Liver (tissue), 10 donors: ENCODE measurements at places on chromosomes 13 and 19. TPM values are rescaled to one million over a fixed set of nuclear protein-coding genes. Genes with fewer than 3 reads are reported as not detected.

- H3K27ac ChIP-seq, result no peak overlapping the region
- H3K4me1 ChIP-seq, result peaks cover 29% of the 10 kb centered on the region
- no peaks in the 10 kb centered on the region for H3K27me3 ChIP-seq
Measured at GRCh38 chr13:114126789-114127472, 5.5 kb downstream of the RASA3 start.

DNA sequence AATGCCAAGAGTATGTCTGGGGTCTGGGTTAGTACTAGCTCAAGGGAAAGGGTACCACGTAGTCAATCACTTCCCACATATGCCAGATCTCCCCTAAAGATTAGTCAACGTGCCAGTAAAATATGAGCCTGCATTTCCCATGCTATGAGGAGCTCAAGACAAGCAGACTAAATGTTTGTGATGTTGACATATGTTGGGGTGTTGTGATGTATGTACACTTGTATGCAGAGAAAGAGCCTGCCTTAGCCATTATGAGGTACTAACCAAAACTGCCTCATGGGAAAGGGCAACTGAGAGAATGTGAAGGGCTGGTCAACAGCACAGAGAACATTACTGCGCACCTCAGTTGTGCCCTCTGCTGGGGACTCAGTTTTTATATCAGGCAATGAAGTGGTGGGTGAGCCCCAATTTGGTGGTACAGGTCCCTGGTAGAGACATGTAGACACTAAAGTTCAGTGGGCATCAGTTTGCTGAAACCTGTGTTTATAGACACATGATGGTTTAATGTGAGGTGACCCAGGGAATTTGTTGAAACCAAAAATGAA lies 287.0 kb downstream of the DCT start:
- H3K36me3 ChIP-seq, result no peaks in the 10 kb centered on the region
- H3K27ac ChIP-seq, result no peak overlapping the region
- no peak overlapping the region for H3K4me3 ChIP-seq
- no peaks in the 10 kb centered on the region for H3K27me3 ChIP-seq
- no peak for DNase-seq

- H3K27me3 ChIP-seq, result no peaks in the 10 kb centered on the region
- H3K4me1 ChIP-seq, result peaks cover 1% of the 10 kb centered on the region
- H3K4me3 ChIP-seq, result no peak overlapping the region
- no peak for DNase-seq
- H3K36me3 ChIP-seq, result no peaks in the 10 kb centered on the region
Measured at GRCh38 chr19:5297272-5297669, 43.3 kb downstream of the PTPRS start.

ONECUT3 gene
- total RNA-seq, result not detected

TMEM59L gene
- not detected for total RNA-seq
